Stimulated activated CD4-positive, alpha-beta T cell treated with anti-CD3 and anti-CD28 coated beads, Interleukin-4, amount 100 ng/mL, for 24 hours (primary cell): ENCODE measurements at places on chromosomes 1 and 21.

DNA sequence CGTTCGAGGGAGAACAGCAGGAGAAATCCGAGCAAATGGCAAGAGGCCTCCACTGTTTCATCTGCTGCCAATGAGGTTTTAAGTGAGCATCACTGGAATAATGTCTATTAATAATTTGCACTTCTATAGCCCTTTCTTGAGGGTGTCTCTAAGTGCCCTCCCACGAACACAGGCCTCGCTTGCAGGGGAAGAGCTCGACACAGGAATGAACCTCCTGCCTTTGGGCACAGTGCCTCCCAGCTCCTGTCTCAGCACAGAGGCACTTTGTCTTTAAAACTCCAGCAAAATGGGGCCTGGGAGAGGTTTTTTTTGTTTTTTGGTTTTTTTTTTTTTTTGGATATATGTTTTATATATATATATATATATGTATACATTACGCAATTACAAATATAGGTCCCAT is 56.6 kb downstream of the OLIG1 start:
- no peak for DNase-seq

GRCh38 chr1:93005252-93005598 is 44.0 kb upstream of the DIPK1A start:
- DNase-seq: no peak

DNA sequence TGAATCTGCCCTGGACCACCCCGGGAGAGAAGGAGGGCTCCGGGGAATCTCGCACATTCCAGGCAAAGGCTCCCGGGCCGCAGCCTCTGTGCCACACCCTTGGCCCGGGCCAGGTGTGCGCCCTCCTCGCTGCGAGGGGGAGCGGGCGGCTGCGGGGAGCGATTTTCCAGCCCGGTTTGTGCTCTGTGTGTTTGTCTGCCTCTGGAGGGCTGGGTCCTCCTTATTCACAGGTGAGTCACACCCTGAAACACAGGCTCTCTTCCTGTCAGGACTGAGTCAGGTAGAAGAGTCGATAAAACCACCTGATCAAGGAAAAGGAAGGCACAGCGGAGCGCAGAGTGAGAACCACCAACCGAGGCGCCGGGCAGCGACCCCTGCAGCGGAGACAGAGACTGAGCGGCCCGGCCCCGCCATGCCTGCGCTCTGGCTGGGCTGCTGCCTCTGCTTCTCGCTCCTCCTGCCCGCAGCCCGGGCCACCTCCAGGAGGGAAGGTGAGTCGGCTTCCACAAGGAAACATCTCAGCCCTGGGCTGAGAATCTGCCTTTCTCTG is at the start of gene LAMC2:
Gene LAMC2 (plus strand): TSS at position 324 of the 550 bp plus-strand sequence. CDS start 89 bp downstream, at position 413.
- DNase-seq: no peak

DNA sequence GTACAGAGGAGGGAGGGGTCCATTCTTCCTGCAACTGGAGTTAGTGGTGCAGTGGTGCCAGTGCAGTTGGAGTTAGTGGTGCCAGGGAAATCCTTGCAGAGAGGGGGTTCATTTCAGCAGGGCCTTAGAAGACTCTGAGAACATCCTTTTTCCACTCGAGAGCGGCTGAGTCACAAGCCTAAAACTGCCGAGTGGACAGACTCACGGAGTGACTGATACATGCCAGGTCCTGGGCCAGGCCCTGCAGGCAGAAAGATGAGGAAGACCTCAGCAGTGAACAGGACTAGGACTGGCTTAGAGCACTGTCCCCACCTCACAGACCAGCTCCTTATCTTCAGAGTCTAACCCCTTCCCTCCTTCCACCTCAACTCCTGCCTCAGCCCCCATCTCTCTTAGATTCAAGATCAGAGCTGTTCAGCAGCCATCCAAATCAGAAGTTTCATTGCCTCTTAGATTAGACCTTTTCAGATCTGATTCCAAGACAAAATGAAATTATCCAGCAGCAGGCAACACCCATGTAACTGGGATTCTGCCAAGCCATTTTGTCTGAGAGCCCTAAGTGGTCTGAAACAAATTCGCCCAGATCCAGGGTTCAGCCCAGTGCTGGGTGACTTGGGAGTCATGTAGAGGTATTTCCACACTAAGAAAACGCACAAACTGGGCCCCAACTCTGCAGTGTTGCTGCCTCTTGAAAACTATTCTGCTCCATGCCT is 12.7 kb upstream of the IKBKE start:
- no peak for DNase-seq

DNA sequence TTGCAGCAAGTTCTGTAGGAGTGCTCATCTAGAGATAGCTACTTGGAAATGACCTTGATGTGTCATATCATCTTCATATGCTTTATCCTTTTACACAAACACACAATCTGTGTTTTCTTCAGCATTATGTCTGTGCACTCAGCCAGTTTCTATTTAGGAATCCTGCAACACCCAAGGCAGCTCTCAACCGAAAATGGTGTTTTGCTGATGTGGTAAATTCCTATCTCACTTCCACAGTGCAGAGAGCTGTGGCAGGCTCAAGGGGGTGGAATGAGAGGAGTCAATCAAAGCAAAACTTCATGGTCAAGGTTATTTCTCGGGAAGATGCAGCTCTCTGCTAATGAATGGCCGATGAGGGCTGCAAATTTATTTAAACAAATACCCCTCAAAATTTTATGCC is 59.3 kb downstream of the IGSF5 start:
- DNase-seq: no peak

GRCh38 chr21:28745131-28746016 is 247.3 kb downstream of the LTN1 start:
- peak; percentile 77 for DNase-seq
